T-cell (primary cell): ENCODE measurements at places on chromosomes 11 and 22. TPM values are rescaled to one million over a fixed set of nuclear protein-coding genes. Genes with fewer than 3 reads are reported as not detected.

Gene LRRC75B
- not detected for total RNA-seq

Gene MS4A4E
- total RNA-seq: not detected

Gene VPS11
- total RNA-seq: 69.8 TPM

DNA sequence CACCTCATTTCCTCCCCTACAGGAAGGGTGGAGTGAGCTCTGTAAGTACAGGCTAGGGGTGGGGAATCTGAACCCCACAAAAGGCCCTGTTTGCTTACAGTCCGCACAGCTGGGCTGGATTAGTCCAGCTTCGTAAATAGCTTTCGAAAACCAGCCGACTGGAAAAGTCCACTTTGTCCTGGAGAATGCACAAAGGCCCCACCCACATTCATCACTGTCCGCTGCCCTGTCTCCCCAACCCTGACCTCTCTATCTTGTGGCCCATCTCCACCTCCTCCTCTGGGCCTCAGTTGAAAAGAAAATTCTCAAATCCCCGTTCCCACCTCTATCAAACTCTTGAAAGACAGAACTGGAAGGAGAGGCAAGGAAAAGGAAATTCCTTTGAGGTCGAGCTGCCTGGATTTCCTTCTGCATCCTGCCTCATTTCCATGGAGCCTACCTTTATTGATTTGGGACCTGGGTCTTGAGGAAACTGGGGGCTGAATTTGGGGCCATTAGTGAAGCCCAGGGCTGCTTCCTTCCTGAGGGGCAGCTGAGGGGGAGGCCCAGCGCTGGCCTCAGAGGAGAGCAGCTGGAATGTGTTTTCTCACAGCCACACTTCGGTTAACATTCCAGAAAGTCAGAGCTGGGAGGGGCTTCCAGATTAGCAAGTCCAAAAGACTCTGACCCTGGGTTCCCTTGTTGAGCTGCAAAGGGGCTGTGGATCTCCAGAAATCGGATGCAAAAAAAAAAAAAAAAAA is 147.6 kb downstream of the FBXO7 start:
- no peaks in the 10 kb centered on the region for H3K27me3 ChIP-seq
- H3K4me3 ChIP-seq: no peak overlapping the region
- DNase-seq: no peak
- no peaks in the 10 kb centered on the region for H3K36me3 ChIP-seq
- no peak overlapping the region for H3K27ac ChIP-seq

DNA sequence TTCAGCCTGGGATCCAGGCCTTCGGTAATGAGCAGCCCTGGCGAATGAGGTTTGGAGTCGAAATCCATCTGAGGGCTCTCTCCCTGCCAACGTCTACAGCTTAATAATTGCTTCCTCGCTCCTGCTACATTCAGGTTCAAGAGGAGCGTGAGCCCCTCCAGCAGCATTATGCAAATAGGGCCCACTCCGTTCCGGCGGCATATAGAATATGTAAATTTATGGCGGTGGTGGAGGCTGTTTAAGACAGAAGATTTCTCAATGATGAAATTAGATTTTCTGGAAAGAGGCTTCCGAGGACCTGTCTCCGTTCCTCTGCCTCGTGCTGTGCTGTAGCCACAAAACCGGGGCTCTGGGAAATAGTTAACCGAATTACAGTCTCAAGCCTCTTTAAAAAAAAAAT is 402.8 kb downstream of the MIAT start:
- peaks cover 6% of the 10 kb centered on the region for H3K27me3 ChIP-seq
- H3K4me1 ChIP-seq: no peaks in the 10 kb centered on the region
- no peak overlapping the region for H3K27ac ChIP-seq
- DNase-seq: no peak
- H3K36me3 ChIP-seq: no peaks in the 10 kb centered on the region

- no peaks in the 10 kb centered on the region for H3K4me1 ChIP-seq
- no peak for DNase-seq
- H3K4me3 ChIP-seq: no peak overlapping the region
- H3K27me3 ChIP-seq: no peaks in the 10 kb centered on the region
Measured at GRCh38 chr11:130295657-130296056, 19.1 kb downstream of the ZBTB44 start.

DNA sequence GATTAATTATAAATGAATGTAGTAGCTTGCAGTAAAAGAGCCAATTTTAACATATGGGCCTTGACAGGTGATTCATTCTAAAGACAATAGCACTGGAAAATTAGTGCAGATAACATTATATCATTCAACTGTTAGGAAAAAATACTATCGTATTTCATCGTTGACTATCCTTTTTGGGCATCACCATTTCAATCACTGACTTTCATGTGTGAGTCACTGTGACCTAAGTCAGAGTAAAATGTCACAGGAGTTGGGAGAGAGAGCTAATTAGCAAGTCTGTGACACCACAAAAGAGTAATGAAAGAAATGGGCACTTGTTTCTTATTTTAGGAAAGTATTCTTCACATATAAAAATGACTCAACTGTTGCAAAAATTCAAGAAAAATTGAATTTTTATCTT is 253.8 kb upstream of the CNTN5 start:
- H3K27me3 ChIP-seq: no peaks in the 10 kb centered on the region
- H3K4me3 ChIP-seq: no peak overlapping the region
- no peaks in the 10 kb centered on the region for H3K36me3 ChIP-seq

GRCh38 chr11:61893981-61894380 is 2.6 kb upstream of the FADS3 start:
- DNase-seq: no peak
- H3K27ac ChIP-seq: no peak overlapping the region
- H3K27me3 ChIP-seq: no peaks in the 10 kb centered on the region
- no peaks in the 10 kb centered on the region for H3K36me3 ChIP-seq
- H3K4me3 ChIP-seq: no peak overlapping the region
- H3K4me1 ChIP-seq: peaks cover 23% of the 10 kb centered on the region

GRCh38 chr11:36594316-36594989 is at the start of gene IFTAP:
Gene IFTAP, plus strand, starts transcription at chr11:36594502. Its CDS starts 15,602 bp downstream, at chr11:36610104.
- H3K4me3 ChIP-seq: peak within 1 kb of the TSS; percentile 56
- H3K4me1 ChIP-seq: peaks cover 8% of the 10 kb centered on the region
- no peaks in the 10 kb centered on the region for H3K36me3 ChIP-seq
- no peak within 1 kb of the TSS for H3K27ac ChIP-seq
- H3K27me3 ChIP-seq: peaks cover 5% of the 10 kb centered on the region

DNA sequence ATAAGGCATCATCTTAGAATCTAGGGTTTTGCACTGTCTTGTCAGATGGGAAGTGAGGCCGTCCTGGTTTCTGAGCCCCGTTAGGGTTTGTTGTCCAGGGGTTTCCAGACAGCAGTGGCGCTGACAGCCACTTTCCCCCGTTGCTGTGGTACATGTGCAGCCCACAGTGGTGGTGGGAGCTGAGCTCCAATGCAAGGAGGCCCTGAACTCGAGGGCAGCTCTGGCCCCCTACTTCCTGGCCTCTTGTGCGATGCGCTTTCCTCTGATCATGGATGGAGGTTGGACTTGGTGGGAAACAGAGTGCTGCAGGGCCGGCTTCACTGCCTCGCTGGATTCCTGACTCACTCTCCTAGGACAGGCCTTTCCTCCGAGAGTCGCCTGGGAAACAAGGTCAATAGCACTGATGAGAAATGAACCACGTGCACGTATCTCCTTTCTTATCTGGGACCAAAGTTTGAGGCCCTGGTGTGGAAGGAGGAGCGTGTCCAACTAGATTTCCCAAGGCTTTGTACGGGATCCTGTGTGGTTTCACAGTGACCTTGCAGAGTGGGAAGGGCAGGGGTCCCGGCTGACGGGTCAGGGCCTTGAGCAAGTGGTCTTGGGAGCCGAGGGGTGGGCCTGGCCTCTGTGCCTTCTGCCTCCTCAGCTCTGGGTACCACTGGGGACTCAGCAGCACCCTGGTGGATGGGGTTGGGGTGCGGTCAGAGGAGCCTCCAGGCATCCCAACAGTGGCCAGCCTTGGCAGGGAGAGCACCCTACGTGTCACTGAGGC is 3.7 kb downstream of the PHRF1 start:
- no peak overlapping the region for H3K27ac ChIP-seq
- peaks cover 51% of the 10 kb centered on the region for H3K4me1 ChIP-seq
- H3K36me3 ChIP-seq: peaks cover 33% of the 10 kb centered on the region
- no peaks in the 10 kb centered on the region for H3K27me3 ChIP-seq
- no peak for DNase-seq

- no peak overlapping the region for H3K4me3 ChIP-seq
- H3K27ac ChIP-seq: no peak overlapping the region
- H3K27me3 ChIP-seq: no peaks in the 10 kb centered on the region
Measured at GRCh38 chr11:119011476-119012053, 6.6 kb downstream of the RPS25 start.
